Activated naive CD8-positive, alpha-beta T cell treated with anti-CD3 and anti-CD28 coated beads, Interleukin-2, amount 50 U/mL, for 16 hours (primary cell): ENCODE measurements at places on chromosomes 1 and 21.

DNA sequence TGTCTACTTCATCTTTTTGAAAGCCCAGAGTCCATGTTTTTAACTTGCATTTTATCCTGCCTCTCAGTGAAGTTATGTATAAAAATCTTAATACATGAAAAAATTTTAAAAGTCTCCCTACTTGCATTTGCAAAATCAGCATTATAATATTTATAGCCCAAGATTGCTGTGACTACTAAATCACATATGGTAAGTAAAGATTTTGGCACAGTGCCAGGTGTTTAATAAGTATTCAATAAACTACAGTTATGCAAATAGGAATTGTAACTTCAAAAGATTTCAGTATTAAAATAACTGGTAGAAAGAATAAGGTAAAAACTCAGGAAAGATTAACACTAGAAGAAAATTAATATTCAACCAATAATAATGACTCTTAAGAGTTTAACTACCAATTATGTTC, 641.7 kb downstream of the LRRIQ3 start:
- no peak for DNase-seq

- DNase-seq: no peak
Observed at GRCh38 chr21:45499201-45499750, 43.0 kb downstream of the SLC19A1 start.

DNA sequence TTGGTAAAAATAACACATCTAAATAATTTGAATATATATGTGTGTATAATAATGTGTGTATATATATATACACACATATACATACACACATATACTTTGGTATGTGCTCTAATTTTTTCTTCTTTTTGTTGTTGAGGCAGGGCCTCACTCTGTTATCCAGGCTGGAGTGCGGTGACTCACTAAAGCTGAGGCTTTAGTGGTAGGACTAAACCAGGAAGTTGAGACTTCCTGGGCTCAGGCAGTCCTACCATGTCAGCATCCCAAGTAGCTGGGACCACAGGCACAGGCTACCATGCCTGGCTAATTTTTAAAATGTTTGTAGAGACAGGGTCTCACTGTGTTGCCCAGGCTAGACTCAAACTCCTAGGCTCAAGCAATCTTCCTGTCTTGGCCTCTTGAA, 46.7 kb upstream of the CXADR start:
- no peak for DNase-seq

GRCh38 chr1:201356236-201356635, 21.2 kb downstream of the TNNT2 start:
- no peak for DNase-seq

- no peak for DNase-seq
Observed at GRCh38 chr1:46187106-46187869, 10.9 kb downstream of the POMGNT1 start.

GRCh38 chr1:75083848-75084514, 50.2 kb upstream of the LHX8 start:
- no peak for DNase-seq

DNA sequence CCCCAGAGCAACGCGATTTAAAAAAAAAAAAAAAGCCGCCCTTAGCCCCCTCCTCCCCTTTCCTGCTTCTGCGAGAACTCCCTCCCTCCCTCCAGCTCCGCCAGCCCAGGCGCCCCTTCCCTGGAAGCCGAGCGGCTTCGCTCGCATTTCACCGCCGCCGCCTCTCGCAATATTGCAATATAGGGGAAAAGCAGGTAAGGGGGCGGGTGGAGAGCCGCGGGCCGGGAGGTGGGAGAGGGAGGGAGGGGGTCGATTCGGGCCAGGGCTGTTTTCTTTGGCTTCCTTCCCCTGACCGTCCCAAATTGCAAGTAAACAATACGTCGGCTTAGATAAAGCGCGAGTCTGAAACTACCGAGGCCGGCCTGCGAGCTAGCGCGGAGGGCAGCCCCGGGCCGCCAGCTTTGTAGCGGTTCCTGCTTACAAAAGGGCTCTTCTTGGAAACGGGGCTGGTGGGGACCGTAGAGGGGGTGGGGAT, 408 bp downstream of the LMO4 start:
- peak; percentile 12 for DNase-seq

DNA sequence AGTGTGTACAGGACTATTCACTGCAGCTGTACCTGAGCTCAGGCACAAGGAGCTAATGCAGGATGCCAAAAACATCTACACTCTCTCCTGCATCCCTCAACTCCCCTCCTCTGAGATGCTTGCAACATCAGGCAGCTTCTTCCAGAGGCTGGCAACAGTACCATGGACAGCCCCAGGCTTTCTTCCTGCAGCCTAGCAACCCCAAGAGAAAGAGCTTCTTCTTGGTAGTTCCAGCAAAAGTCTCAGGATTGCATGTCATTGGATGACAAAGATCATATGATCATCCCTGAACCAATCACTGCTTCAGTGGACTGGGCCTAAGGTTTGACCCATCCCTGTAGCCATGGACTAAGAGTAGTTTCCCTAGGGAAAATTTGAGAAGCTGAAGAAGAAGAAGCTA, 46.7 kb downstream of the CAMK2N1 start:
- DNase-seq: no peak

GRCh38 chr1:24450316-24450715, 34.7 kb downstream of the NIPAL3 start:
- no peak for DNase-seq

DNA sequence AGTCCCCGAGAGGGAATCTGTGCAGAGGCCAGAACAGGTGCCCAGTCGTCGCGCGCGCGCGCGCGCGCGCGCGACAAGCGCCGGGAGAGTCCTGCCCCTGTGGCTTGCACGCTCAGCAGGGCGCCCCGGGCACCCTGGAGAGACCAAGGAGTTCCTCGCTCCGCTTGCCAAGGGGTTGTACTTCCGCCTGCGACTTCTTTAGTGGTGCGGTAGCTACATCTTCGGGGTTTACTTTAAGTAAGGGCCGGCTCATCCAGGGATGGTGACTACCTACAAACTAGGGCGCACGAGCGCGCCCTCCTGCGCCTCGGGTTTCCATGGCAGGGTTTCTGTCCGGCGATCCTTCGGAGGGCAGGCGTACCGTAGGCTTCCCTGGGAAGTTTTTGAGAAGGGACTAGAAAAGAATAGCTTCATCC, 1.4 kb downstream of the LHX4 start:
- no peak for DNase-seq

GRCh38 chr1:28359592-28360239, 9.8 kb upstream of the PHACTR4 start:
- DNase-seq: peak; percentile 54

GRCh38 chr1:160705742-160706141, 5.9 kb downstream of the CD48 start:
- DNase-seq: no peak

DNA sequence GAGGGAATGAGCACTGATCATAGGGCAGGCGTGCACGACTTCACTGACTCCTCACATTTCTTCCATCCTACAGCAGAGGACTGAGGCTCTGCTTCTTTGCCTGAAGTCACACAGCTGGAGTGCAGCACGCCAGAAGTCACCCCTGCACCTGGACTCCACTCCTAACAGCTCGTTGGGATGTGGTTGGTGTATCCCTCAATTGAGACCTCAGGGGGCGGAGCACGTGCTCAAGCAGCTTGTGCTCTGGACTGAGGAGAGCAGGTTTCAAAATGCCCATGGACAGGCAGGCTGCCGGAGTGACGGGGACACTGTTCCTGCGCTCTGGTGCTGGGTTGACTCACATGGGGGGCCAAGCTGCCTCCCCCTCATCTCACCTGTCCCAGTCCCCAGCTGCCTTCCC, 13.9 kb downstream of the CHIT1 start:
- no peak for DNase-seq

- DNase-seq: no peak
Observed at GRCh38 chr1:6248161-6248776, 4.3 kb downstream of the HES3 start.

DNA sequence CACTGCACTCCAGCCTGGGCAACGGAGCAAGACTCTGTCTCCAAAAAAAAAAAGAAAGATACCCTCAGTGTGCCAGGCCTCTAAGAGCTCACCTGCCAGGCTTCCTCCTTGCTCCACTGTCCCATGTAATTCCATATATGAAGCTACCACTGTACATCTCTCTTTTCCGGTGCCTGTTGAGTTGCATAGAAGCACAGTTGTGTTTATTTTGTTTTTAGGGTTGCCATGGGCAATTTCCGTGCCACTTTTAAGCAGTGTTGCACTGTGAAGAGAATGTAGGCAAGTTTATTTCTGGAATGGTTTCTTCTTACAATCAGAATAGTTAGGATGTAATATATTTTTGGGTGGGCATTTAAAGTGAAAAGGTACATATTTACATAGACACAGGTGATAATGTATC, 23.3 kb downstream of the MR1 start:
- no peak for DNase-seq

DNA sequence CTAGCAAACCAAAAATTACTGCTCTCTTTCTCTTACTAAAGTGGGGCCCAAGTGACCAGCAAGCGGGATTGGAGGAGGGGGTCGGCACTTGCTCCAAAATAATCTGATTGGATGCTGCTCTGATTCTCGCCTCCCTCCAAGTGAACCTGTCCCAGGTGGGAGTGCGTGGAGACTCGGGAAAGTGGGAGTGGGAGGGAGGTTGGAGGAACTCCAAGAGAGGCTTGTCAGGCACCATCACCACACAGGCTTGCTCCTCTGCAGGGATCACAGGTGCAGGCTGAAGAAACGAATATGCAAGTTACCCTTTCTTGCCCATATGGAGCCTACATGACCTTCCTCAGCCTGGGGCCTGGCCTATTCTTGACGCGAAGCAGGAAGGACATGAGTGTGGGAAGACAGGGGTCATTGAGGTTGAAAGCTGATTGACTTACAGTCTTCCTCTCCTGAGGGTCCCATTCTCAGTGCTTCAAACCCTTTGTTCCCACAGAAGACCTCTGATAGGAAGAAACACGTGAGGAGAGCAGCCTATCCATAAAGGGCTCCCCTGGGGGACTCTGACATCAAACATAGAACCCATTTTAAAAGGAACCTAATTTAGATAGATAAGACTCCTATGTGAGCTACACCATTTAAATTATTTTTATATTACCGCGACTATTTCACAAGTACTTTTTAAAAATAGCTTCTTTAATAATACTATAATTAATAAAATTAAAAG, 14.2 kb downstream of the RGS8 start:
- DNase-seq: no peak

DNA sequence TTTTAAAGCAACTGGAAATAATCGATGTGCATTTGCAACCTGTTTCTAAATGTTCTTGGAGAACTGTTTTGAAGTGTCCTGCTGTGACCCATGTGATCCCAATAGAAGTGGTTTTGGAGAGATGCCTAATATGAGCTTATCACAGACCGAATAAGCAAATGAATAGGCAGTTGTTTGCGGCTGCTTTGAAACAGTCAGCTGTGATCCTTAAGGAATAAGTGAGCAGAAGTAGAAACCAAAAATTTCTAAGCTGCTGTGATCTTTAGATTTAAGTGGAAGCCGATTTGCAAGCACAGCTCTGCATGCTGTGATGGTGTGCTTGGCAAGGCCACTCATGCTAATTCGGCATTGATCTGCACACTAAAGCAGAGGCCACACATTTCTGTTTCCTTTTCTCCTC, 329.5 kb upstream of the DUSP10 start:
- no peak for DNase-seq

GRCh38 chr1:113657126-113657525, 102.2 kb downstream of the PHTF1 start:
- DNase-seq: no peak

DNA sequence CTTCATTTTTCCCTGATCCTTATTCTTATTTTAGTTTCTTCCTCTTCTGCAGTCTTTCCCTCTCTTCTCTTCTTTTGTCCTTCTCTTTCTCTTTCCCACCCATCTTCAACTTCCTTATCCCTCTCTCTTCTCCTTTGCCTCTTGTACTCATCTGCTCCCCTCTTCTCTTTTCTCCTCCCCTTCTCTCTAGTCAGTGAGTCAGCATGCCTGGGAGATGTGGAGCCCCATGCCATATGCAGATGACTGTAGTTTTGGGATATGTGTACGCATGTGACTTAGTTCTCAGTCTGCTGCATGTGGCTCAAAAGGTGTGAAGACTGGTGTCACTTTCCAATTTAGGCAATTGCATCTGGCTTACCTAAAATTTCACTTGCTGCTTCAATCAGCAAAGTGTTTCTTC, 10.4 kb downstream of the DNAJC6 start:
- DNase-seq: no peak

- no peak for DNase-seq
Observed at GRCh38 chr1:201764166-201764565, 64.8 kb upstream of the IPO9 start.

DNA sequence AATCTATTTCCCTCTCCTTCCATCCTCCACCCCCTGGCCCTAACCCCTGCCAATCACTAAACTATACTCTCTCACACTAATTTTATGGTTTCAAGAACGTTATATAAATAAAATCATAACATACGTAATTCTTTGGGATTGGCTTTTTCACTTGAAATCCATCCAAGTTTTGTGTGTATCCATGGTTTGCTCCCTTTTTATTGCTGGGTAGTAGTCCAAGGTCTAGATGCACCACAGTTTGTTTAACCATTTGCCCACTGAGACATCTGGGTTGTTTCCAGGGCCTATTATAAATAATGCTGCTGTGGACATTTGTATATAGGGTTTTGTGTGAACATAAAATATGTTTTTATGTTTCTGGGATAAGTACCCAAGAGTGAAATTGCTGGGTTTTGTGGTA, 61.4 kb downstream of the TEX35 start:
- DNase-seq: no peak

DNA sequence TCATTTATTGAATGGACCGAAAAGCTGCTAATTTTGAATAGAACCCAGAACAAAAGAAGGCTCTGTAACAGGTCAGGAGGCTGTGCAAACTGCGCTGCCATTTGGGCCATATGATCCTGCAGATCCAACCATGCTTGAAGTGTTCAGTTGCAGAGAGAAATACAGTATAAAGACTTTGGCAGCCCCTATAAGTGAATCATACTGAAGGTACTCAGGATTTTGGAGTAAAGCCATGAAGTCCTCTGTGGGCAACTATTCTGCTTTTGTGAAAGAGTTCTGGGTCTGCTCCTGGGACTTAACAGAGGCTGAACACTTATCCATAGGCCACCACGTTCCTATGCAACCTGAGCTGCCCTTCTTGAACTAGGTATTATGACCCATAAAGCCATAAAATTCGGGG, 1613.6 kb upstream of the PRMT6 start:
- no peak for DNase-seq

DNA sequence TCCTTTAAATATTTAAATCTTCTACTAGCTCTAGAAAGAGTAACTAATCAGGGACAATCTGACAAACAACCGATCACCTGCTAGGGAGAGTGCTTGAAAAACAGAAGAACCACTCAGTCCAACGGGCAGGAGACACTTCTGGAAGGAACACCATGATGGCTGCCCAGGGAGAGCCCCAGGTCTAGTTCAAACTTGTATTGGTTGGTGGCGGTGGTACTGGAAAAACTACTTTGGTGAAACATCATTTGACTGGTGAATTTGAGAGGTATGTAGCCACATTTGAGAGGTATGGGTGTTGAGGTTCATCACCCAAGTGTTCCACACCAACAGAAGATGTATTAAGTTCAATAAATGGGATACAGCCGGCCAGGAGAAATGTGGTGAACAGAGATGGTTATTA, 4.8 kb upstream of the WDR47 start:
- DNase-seq: no peak
